ENCODE measurements at places on chromosomes 2 and 18.

DNA sequence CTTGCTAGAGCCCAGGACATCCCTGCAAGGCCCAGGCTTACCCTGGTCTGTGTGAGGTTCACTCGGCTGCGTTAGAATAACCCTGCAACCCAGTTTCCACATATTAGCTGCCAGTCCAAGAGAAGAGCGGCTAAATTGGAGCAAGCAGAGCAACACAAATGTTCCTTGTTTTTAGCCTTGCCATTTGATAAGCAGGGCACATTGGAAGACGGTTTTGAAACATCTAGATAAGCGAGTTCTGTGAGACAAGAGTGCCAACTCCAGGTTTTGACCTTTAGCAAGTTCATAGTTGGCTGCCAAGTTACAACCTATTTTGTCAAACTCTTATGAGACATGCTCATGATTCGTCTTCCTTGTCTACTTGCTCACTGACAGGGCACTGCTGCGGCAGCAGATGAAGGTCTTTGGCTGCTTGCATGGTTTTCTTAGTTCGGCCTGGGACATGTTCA lies 23.5 kb downstream of the DPP4 start:
- DNase-seq = no peak

DNA sequence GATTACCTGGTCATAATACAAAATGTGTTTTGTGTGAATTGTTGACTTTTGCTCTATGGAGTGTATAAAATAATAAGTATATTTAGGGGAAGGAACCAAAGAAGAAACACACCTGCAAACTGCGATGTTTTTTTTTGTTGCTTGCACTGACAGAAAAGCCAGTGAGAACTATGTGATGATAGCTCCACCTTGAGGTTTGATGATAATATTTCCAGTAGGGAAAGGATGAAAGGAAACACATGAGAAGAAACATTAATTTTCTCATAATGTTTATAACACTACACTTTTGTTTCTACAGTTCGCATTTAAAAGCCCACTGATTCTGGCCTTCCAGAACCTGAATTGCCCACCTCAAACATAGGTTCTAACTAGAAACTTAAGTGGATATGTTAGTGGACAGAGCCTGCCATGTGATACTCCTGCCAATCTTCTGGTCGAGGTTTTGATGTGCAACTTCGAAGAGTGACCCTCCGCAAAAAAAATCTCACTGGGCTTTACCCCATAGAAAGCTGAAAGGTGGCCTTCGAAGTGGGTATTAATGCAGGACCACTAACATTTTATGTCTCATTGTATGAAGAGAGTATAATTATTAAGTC lies 476.4 kb upstream of the SPHKAP start:
- no peak for DNase-seq

- no peak for DNase-seq
These were observed 63.5 kb upstream of the ARL5A start for GRCh38 chr2:151891566-151892194.

DNA sequence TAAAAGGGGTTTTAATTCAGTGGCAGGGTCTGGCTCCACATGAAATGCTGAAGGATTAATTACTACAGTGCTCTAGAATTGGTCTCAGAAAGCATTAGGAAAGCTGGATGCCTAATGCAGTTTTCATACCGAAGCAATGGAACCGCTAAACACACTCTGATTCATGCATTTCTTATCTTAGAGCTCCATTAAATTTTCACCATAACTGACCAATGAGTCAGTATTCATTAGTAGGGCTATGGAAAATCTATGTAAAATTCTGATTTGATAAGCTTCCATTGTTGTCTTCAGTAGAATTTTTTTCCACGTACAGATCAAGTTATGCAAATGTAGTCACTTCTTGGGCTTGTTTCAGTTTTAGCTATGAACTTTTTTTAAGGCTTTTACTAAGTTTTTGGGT lies 359.9 kb downstream of the ARHGAP15 start:
- DNase-seq = no peak

GRCh38 chr2:33136566-33136965 lies 189.8 kb downstream of the LTBP1 start:
- DNase-seq = no peak

DNA sequence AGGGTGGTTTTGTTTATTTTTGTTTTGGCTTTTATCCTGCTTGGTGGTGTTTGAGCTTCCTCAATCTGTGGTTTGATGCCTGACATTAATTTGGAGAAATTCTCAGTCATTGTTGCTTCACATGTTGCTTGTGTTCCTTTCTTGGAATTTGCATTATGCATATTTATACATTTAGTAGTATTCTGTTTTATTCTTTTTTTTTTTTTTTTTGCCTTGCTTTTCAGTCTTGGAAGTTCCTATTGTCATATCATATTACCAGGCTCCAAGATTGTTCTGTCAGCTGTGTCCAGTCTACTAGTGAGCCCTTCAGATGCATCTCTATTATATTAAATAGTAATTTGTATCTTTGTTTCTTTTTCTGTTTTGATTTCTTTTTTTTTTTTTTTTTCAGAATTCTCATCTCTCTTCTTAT lies 77.0 kb downstream of the EPC2 start:
- no peak for DNase-seq

- no peak for DNase-seq
These were observed 49.2 kb downstream of the PLB1 start for GRCh38 chr2:28544922-28545589.
